Articular chondrocyte of knee joint (primary cell): ENCODE measurements at places on chromosomes 3 and 15. TPM values are rescaled to one million over a fixed set of nuclear protein-coding genes. Genes with fewer than 3 reads are reported as not detected.

CNTN4 gene
- not detected in 2 replicates for total RNA-seq

TGM5 gene
- total RNA-seq: 0.22 and 0.78 TPM in 2 replicates

GOLGA8J gene
- total RNA-seq: 0.22 and 0.52 TPM in 2 replicates

PP2D1 gene
- not detected in 2 replicates for total RNA-seq

ARGFX gene
- not detected in 2 replicates for total RNA-seq

C3orf49 gene
- total RNA-seq: not detected in 2 replicates

FXR1 gene
- 168 and 179 TPM in 2 replicates for total RNA-seq

FBXO40 gene
- not detected in 2 replicates for total RNA-seq
